ENCODE measurements at places on chromosomes 12 and 14. TPM values are rescaled to one million over a fixed set of nuclear protein-coding genes. Genes with fewer than 3 reads are reported as not detected.

DNA sequence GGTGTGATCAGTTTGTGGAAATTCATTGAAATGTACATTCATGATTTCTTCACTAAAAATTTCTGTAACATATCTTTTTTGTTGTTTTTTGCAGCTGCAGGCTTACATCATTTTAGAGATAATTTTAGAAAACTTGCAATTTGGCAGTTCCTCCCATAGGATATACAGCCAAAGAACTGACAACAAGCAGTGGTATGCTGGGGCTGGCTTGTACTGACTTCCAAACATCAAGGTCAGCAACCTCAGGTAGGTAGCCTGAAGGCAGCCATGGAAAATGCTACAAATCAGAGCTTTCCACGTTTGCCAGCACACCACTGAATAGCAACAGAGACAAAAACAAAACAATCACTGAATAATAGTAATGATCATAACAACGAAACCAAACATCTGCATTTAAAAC, 21.2 kb downstream of the TRIM9 start:
- no peak for DNase-seq

DNA sequence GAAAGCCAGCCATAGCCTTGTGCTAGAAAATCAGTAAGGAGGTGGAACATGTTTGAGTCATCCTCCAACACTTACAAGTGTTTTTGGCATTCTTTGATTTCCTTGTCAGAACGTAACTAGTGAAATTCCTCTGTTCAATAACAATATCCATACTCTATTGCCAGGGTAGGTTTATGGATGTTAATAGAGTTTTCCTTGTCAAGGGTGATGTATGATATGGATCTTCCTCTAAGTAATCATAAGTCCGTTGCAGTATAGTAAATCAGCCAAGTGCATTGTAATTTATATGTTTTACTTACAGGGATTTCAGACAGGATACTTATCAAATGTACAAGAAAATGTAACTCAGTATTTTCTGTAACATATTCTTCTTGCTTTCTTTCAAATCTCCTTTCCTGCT, 19.4 kb downstream of the NAV3 start:
- no peak for DNase-seq

DNA sequence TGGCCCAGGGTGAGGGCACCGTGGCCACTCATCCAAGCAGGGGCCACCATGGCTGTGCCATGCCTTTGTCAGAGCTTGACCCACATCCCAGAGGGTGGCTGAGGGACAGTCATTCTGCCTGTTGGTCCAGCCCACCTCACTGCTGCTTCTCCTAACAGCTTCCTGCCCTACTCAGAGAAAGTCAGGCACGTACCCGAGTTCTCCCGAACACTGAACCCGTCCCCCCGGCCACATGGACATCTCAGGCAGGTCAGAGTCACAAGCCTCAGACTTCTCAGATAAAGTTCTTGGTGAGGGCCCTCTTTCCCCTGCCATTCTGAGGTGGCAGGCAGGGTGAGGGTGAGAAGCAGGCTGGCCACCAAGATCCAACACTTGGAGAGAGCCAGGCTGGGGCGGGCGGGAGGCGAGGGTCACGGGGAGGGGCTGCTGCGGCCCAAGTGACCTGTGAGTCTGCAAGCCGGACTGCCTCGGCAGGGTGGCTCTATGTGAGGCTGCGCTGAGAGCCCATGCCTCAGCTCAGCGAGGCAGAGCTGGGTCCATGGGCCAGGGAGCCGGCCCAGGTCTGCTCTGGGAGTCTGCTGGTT, 317.8 kb downstream of the TMEM121 start:
- no peak for DNase-seq

GRCh38 chr14:81535396-81536164, 1.9 kb upstream of the SEL1L start:
- DNase-seq, result no peak

GRCh38 chr14:43172899-43173548, 1334.1 kb downstream of the FSCB start:
- no peak for DNase-seq

CCNK gene
- 14.2 TPM for total RNA-seq

DNA sequence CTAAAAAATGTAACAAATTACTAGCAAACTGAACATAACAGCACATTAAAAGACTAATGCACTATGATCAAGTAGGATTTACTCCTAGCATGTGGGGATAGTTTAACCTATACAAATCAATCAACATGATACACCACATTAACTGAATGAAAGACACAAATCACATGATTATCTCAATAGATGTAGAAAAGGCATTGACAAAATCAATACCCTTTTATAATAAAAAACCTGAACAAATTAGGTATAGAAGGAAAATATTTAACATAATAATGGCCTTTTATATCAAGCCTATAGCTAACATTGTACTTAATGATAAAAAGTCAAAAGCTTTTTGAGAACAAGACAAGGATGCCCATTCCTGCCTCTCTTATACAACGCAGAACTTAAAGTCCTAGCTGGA, 540.0 kb downstream of the RERGL start:
- DNase-seq, result no peak

DNA sequence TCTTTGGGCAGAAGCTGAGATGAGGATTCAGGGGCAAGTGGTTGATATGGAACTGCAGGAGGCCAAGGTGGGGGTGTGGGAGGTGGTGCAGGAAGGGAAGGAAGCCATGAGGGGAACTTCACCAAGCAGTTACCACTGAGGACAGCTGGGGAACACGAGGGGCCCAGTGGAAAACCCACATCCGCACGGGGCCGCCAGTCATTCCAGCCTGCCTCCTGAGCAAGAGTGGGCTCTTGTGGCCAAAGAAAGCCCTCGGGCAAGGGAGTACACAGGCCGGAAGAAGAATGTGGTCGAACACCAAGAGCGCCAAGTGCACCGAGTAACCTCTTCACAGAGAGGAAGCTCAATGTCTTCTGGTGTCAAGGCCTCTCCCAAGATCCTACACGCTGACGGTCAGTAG, 252.2 kb upstream of the FOXN3 start:
- no peak for DNase-seq

All from H7 (cell line).